ENCODE measurements at places on chromosomes 1 and 21. TPM values are rescaled to one million over a fixed set of nuclear protein-coding genes. Genes with fewer than 3 reads are reported as not detected.

- DNase-seq, result no peak
Observed at GRCh38 chr1:4654764-4655673, 610 bp downstream of the AJAP1 start.

The ELF3 gene
- polyA plus RNA-seq, result 1.3 TPM

DNA sequence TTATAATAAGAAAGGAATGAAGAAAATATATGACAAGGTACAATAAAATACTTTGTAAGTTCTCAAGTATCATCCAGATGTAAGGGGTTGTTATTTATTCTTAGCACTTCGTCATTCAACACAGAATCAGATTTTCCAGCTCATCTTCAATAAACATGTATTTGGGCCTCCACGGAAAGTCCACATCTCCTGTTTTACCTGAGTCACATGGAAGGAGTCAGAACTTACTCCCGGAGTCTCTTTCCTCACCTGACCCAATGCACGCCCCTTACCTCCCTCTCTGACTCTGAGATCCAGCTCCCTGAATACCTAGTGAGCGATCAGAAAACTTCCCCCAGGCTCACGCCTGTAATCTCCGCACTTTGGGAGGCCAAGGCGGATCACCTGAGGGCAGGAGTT, 1.5 kb upstream of the PMVK start:
- DNase-seq, result no peak

The RHCE gene
- polyA plus RNA-seq, result 0.62 TPM

DNA sequence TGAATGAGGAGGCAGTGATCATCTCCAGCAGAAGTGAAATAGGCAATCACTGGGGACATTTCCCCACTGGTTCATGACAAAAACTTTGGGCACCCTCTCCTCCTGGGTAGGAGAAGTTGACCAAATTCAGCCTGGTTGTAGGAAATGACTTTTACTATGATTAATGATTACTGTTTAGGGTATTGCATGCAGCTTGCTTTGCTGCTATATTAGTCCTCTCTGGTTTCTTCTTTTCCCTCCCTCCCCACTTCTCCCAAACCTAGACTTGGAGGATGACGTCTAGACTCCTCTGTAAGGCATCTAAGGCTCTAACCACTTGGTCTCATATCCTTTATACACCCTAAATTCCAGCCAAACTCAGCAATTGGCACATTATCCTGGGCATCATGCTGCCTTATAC, 3.4 kb upstream of the RGS16 start:
- DNase-seq, result no peak

The PTCH2 gene
- 14.0 TPM for polyA plus RNA-seq

DNA sequence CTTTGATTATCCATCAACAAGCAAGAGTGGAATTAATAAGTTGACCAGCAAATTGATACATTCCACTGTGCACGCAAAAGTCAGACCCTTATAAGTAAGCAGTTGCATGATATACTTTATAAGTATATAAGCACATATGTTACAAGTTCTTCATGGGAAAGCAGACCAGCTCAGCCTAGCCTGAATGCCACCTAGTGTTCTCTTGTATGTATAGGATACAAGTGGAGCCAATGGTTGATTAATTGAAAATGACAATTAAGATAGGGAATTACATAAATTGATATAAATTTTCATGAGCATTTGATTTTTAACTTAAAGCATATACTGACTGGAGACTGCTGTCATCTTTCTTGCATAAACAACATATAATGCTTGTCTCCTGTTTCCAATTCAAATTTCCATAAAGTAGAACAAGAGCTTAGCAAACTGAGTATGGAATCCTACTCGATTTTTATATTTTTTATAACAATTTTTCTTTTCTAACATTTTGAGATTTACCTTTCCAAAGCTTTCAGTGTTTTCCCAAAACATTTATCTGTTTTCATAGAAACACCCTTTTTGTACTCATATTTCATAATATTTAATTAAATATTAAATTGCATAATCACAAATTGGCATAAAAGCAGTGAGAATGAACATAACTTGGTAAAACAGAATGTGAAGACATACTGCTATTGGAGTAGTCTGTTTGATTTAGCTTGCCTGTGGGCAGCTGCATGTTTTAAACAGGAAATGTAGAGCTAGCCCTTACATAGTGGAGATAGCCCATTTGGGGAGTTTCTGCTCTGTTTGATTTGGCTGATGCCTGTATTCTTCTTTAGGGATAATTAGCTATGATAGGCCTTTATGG, 62.8 kb downstream of the MAGI3 start:
- no peak for DNase-seq

DNA sequence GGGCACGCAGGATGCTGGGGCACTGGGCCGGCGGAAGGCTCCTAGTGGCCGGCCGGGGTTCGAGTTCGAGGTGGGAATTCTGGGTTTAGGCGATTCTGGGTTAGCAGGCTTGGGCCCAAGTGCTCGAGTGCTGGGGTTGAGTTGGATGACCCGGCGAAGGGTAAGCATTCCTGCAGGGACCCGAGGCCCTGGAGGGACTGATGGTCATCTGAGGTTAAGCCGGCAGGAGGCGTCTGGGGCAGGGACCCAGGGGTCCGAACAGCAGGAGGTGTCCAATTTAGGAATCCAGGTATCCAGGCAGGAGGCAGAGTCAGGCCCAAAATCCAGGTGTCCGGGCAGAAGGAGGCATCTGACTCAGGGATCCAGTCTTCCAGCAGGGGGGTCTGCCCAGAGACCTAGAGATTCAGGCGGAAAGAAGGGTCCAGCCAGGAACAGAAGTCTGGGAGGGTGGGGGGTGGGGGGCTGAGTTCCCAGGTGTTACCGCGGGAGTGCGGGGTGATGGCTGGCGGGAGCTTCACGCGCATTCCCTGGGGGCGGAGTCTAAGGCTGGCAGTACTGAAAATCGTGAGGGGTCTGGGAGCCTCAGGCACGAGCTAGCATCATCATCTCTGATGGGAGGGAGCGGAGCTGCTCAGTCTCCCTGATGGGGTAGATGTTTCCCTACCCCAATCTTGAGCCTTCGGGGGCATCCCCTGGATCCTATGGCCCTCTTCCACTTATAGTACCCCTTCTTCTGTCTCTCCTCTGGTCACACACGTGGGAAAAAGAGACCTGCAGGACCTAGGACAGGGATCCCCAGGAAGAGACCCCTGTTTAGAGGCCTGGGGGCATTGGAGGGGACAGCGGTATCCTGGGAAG, 585 bp downstream of the GPR3 start:
- DNase-seq, result no peak

GRCh38 chr1:171158096-171158495, 27.0 kb upstream of the FMO2 start:
- DNase-seq, result no peak

DNA sequence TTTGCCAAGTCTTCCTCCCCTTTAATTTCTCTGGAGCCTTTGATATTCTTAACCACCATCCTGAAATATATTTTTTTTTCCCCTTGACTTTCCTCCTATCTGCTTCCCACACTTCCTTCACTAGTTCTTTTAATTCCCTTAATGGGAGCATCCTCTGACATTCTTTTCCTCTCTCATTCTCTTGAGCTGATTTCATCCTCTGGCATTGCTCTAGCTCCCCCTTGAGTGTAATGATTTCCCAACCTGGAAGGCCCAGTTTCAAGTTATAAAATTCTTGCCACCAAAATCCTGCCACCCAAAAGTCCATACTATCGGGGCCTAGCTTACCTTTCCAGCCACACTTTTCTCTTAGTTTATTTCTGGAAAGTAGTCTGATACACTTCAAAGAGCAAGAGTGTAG, 39.5 kb upstream of the UBE2U start:
- DNase-seq, result no peak

GRCh38 chr1:151864411-151864810, 10.9 kb upstream of the THEM5 start:
- DNase-seq, result no peak

- no peak for DNase-seq
Observed at GRCh38 chr1:58538821-58539220, 7.7 kb downstream of the OMA1 start.

The SERINC2 gene
- not detected for polyA plus RNA-seq

The NLRP3 gene
- 0.50 TPM for polyA plus RNA-seq

The C1QC gene
- 31.4 TPM for polyA plus RNA-seq

DNA sequence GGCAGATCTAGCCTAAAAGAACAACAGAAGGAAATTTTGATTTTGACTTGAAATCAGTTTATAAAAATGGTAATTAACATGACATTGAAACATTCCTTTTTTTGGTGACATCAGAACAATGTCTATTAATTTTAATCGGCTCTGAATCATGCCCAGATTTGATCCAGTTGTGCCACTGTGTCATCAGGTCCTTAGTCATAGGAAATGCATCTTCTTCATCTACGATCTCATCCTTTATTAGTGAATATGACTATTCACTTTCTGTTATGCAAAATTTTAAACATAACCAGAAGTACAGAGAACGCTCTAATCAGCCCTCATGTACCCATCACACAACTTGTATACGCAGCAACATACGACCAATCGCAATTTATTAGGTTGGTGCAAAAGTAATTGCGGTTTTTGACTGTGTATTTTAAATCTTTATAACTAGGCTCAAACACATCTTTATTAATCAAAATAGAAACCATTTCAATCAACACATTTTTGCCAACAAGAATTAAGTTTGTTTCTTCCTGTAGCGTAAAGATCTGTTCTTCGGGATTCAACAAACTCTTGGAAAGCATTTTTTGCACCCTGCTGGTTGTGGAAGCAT, 40.3 kb upstream of the TLR5 start:
- no peak for DNase-seq

DNA sequence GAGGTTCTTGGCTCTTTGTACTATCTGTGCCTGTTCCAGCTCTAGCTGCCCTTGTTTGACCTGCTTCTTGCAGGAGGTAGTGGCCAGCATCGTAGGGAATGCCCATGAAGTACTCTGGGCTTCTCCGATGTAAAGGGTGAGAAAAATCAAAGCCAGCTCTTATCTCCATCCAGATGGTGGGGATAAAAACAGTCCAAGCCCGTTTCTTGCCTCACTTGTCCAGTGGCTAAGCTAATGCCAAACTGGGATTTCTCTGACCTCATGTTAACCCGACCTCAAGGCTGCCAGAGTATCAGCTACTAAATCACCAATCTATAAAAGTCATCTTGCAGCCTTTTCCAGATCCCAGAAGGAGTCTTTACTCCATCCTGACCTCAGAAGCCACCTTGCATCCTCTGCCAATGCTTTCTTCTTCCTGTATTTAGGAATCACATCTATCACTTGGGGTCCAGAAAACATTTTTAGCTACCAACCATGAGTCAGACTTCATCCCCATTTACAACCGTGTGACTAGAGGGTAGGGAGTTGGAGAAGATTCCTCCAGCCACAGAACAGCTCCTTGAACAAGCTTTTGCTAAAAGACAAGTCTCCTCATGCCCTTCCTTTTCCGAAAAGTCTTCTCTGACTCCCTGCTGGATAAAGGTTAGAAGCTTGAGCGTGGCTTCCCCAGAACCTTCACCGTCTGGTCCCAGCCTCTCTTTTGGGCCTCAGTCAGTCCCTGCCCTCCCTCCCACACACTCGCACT, 35.9 kb downstream of the KCNC4 start:
- no peak for DNase-seq

GRCh38 chr1:1421907-1422464, 910 bp upstream of the ANKRD65 start:
- DNase-seq, result no peak

DNA sequence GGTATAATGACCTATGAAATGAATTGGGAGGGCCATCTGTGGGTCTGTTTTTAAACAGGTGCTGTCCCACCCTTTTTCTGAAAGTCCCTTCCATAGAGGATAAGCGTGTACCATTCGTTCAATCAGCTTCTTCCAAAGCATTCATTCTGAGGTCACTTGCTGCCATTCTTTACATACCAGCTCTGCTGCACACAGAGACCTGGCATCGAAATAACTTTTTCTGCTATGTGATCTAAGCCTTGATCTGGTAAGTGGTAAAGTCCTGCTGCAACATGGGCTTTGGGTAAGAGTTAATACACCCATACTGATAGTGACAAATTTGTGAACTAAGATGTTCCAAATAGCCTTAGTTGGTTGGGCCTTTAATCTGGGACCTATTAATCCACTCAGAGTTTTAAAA, 38.9 kb downstream of the DR1 start:
- no peak for DNase-seq

Measured in ovary (tissue), 10 donors.